ENCODE measurements at places on chromosomes 1 and 21. TPM values are rescaled to one million over a fixed set of nuclear protein-coding genes. Genes with fewer than 3 reads are reported as not detected.

The SVBP gene
- total RNA-seq = 12.6 TPM

The NUP210L gene
- total RNA-seq = 0.09 TPM

DNA sequence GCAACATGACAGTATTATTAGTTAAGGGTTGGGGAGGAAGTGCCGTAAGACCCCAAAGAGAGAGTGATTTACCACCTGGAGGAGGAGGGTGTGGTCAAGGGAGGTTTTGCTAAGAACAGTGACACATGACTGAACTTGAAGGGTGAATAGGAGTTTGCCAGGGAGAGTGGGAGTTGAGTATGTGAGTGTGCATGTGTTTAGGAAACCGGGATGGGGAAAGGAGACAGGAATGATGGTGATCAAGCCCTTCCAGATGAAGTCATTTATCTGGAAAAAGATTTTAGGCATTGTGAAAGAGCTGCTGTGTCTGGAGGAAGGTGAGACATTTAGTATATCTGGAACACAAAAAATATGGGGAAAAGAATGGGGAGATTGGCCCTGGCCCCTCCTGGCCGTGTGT lies 28.1 kb upstream of the IL10 start:
- DNase-seq = no peak

DNA sequence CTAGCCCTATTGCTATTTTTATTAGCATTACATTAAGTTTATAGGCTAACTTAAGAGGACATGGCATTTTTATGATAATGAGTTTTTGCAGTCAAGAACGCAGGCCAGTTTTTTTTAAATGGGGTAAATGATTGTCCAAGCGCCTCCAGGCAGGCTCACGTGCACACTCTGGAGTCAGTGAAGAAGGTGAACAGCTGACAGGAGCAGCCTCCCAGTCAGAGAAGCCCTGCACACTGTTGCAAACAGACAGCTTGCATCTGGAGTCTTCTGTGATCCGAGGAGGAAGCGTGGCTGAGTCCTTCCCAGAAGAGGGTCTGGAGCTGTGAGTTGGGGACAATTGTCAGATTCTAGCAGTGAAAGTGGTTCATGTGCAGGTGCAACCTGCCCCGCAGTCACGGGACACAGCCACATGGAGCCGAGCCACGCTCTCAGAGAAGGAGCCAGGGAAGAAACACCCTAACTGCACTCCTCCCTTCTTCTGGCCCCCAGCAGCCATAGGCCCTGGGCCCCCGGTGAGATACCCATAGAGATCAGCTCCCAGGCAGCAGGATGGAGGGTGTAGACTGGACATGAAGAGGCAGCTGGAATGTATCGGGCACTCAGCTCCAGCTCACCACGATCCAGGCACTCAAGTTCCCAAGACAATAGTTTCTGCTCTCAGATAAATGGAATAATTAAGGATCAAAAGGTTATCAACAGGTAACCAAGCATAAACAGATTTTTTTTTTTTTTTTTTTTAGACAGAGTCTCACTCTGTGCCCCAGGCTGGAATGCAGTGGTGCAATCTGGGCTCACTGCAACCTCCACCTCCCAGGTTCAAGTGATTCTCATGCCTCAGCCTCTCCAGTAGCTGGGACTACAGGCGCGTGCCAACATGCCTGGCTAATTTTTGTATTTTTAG lies 26.4 kb downstream of the CAPN2 start:
- no peak for DNase-seq

The EDARADD gene
- total RNA-seq = 23.3 TPM

DNA sequence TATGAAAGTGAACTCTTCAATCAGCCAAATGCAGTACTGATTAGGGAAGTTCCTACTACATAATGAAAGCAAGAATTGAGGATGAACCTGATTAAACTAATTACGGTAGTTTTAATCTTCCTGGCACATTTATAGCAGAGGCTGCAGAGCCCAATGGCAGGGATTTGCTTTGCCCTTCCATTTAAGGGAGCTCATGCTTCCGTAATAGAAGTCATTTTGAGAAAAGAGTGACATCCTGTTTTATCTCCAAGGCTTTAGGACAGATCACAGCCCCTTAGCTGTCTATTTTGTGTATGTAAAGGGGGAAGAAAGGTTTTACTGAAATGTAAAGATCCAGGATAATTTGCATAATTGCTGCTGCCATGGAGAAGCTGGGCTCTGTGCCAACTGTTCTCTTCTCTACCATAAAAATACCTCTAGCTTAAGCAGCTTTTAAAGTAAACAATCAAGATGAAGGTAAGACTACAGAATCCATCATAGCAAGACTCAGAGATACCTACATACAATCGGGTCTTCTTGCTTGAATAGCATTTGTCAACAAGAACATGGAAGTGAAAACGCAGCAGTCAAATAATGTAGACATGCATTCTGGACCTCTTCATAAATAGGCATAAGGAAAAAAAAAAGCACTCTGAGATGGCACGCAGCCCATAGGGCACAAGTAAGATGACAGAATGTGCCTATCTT lies 62.5 kb downstream of the ASH1L start:
- DNase-seq = no peak

GRCh38 chr1:233406994-233407631 lies 79.6 kb downstream of the MAP3K21 start:
- no peak for DNase-seq

The C1orf226 gene
- not detected for total RNA-seq

DNA sequence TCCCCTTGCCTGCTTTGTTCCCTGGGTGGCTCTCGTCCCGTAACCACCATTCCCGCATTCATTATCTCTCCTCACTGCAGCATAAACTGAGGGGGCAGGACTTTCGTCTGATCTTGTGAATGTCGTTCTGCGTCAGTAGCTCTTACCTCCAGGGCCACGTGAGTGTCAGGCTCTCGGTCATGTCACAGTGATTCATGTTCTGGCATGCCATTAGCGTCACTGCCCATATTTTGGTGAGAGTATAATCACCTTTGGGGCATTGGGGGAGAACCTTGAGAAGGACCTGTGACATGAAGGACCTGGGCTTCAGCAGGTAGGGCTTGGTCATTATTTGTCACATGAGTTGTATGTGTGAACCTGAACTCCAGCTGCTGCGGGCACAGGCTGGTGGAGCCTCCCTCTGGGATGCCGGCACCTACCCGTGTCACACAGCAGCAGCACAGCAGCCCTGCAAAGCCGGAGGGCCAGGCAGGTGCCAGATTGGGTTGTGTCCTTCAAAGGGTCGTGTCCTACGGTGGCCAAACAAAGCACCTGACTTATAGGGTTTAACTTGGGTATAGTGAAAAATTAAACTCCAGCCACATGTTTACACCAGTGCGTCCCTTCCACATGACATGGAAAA lies 68.5 kb downstream of the BACE2 start:
- DNase-seq = no peak

DNA sequence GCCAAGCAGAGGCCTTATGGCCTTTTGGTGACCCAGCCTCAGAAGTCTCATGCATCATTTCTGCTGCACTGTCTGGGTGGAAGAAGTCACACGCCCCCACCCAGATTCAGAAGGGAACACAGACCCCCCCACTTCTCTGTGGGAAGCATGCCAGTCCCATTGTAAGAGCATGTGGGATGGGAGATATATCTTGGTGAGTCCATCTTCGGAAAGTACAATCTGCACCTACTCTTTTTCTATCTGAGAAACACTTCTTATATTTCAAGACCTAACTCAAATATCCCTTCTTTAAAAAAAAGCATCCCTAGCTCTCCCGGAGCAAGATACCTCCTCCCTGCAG lies 159.6 kb upstream of the FGGY start:
- no peak for DNase-seq

DNA sequence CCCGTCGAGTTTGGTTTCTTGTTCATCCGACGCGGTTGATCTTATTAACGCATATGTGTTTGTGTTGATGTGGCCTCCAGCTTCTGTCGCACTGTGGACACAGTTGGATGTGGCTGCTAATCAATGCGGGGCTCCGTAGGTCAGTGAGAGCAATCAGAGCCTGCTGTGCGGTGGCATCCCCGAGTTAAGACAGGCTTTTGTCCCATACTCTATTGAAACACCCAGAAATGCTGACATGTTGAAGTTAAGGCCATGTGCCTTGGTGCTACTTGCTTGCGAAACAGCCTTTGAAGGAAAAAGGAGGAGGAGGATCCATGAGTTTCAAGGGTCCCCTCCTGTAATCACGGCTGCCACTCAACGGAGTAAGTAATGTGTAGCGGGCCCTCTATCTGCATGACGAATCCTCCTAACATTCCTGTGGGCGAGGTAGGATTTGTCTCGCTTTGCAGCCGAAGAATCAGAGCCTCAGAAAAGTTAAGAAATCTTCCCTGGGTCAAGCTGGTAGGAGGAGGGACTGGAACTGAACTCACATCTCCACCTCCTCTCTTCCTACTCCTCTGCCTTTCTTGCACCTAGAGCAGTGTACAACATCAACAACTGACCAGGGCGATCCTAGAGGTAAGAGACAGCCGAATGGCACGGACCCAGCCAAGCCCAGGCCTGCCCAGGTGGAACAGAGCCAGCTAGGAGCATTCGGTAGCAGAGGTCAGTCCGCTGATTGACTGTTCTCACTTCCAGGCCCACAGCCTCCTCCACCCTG lies 19.5 kb downstream of the PDE9A start:
- DNase-seq = no peak

DNA sequence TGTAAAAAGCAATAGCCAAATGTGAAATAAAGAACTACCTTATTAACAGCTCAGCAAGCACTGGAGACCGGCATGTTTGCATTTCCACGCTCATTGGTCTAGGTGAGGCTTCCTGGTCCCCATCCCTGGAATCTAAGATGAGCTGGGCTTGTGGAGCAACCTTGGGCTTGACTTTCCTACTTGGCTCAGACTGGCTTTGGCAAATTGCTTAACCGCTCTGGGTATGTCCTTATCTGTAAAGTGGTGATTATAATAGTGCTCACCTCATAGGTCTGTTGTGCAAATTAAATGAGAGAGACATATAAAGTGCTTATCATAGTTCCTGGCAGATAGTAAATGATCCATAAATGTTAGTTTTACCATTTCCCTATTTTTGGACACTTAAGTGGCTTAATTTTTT lies 49.4 kb upstream of the CACNA1E start:
- no peak for DNase-seq

The ACAP3 gene
- 36.4 TPM for total RNA-seq

GRCh38 chr1:109669246-109669948 lies 1.5 kb downstream of the GSTM2 start:
- DNase-seq = no peak

DNA sequence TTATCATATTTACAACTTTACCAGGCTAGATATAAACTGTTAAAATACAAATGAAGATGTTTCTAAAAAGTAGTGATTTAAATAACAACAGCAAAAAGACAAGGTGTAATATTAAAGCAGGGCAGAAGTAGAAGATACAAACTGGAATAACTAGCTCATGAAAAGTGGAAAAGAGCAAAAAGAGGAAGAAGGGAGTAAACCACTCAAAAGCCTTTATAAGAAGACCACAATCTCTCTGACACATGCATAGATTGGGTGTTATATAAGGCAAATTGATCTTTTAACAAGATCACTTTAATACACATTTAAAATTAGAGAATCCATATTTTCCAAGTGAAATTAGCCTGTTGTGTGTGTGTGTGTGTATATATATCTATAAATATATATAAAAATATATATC lies 5.0 kb downstream of the DENND1B start:
- DNase-seq = no peak

GRCh38 chr1:214386747-214387146 lies 105.8 kb downstream of the SMYD2 start:
- no peak for DNase-seq

DNA sequence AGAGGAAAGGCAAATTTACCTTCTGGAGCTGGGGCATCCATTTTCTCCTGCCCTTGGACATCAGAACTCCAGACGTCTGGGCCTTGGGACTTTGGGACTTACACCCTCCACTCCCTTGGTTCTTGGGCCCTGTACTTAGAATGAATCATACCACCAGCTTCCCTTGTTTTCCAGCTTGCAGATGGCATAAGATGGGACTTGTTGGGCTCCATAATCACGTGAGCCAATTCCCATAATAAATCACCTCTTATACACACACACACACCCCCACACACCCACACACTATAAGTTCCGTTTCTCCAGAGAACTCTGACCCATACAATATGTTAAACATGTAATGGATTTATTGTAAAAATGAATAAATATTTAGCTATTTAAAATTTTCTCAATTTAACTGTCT lies 185.7 kb downstream of the GIPC2 start:
- no peak for DNase-seq

GRCh38 chr1:238608144-238608543 lies 717.4 kb upstream of the ZP4 start:
- DNase-seq = no peak

DNA sequence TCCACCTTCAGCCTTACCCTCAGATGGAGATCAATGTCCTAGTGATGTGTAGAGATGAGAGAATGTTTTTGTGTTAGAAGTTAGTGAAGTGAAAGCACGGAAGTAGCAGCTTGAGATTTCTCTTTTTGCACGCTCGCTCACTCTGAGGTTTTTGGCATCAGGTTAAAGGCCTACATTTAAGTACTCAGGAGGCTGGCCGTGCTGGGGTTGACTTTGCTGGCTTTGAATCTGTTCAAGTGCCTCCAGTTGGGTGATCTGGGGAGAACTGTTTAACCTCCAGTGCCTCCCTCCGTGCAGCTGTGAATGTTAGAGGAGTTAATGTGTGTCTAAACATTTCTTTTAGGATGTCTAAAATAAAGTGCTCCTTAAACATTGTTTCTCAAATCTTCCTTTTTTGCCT lies 13.9 kb downstream of the PHGDH start:
- DNase-seq = no peak

GRCh38 chr1:23634518-23634839 lies 57.1 kb upstream of the RPL11 start:
- DNase-seq = no peak

DNA sequence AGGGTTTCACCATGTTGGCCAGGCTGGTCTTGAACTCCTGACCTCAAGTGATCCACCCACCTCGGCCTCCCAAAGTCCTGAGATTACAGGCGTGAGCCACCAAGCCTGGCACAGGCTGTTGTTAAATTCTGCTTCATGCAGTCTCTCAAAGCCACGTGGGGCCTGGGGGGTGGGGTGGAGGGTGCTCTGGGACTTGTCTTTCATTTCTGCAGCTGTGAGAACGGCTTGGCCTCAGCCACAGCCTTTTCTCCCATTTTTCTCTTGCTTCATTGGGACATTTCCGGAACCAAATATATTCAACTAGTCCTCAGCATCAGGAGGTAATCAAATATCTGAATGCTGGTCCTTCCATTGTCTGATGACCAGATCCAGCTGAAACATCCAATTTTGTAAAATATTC lies 27.6 kb upstream of the KCNE2 start:
- no peak for DNase-seq

DNA sequence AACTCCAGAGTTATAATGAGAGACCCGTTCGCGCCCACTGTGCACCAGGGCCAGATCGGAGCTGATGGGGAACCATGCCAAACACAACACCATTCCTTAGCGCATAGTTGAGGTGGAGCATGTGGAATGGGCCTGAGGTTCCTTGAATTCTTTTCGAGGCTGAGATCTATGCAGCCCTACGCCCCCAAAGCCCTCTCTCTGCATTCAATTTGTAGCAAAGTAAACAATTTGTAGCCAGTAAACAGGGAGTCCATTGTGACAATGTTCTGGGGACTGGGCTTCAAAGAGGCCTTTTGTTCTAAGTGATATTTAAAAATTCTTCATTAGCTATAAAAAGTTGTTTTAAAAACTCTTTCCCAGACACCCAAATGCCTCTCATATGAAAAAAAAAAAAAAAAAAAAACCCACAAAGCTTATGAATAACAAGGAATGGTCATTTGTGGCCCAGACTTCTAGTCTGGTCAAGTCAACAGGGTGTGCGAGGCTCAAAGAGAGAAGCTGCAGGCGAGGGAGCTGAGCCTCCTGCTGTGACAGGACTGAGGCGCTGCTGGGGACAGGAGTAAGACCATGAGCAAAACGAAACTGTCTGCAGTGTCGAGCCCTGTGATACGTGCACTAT lies 30.6 kb upstream of the KCNE2 start:
- DNase-seq = no peak

- no peak for DNase-seq
These were observed 115.9 kb downstream of the CRYAA start for GRCh38 chr21:43284700-43285099.

Data from CD8-positive, alpha-beta memory T cell (primary cell).